ENCODE measurements at places on chromosomes 5 and 9.
A peak's percentile ranks its signal among the peaks of the same experiment; 100 is the strongest.

DNA sequence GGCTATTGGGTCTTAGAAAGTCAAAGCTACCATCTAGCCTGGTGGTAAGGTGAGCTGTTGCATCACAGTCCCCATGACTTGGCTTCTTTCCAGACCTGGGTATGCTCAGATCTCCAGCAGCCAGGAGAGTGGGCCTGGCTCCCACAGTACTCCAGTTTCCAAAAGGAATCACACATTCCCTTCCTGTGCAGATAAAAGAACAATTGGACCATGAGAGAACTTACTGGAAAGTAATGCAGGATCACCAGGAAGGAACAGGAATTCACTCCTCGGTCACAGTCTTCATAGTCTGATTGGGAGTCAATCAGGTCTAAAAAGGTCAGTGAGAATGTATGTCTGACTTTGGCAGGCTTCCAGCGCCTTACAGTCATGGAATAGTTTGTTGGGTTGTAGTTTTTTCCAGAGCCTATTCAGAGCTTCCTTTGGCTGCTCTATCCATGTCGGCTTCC is 47.8 kb upstream of the CD180 start:
- no peak for DNase-seq

- no peak for DNase-seq
These were observed 141.1 kb upstream of the TARS1 start for GRCh38 chr5:33299621-33300208.

- DNase-seq = no peak
These were observed 48.5 kb downstream of the MFAP3 start for GRCh38 chr5:154087260-154087659.

DNA sequence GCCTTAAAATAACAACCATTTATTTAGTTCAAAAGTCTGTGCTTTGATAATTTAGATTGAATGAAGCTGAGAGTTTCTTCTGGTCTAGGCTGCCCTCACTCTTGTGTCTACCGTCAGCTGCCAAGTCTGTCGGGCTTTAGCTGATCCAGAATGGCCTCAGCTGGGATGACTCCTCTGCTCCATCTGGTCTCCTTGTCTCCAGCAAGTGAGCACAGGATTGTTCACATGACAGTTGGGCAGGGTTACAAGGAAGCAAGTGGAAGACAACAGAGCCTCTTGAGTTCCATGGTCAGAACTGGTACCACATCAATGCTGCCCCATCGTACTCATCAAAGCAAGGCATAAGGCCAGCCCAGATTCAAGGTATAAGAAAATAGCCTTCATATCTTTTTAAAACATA is 9.0 kb downstream of the HTR1A start:
- DNase-seq = no peak

DNA sequence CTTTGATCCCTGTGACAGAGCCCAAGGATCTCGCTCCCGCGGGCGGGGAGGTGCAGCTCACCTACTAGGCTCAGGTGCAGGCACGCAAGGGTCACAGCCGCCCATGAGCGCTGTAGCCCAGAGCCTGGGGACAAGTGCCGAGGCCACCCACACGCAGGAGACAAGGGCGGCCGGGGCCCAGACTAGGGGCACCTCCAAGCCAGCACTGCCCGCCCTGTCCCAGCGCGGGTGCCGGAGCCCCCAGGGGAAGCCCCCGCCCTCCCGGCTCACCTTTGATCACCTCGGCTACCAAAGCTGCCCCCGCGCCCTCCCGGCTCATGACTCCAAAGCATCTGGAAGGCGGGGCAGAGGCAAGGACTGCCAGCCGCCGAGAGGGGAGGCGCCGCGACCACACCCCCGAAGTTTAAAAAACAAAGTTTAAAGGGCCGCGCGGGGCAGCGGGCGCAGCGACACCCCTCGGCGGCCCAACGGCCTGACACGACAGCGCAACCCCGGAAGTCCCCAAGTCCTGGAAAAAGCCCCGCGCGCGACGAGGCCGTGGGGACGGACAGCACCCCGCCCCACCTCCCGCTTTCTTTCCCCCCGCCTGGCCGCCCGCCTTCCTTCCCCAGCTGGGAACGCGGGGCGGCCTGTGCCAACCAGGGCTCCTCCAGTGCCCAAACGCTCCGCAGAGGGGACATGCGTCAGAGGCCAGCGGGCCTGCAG is 53.0 kb downstream of the CDC14B start:
- DNase-seq = peak; percentile 93

- peak; percentile 42 for DNase-seq
These were observed 293.3 kb downstream of the FANCC start for GRCh38 chr9:95024097-95024671.

DNA sequence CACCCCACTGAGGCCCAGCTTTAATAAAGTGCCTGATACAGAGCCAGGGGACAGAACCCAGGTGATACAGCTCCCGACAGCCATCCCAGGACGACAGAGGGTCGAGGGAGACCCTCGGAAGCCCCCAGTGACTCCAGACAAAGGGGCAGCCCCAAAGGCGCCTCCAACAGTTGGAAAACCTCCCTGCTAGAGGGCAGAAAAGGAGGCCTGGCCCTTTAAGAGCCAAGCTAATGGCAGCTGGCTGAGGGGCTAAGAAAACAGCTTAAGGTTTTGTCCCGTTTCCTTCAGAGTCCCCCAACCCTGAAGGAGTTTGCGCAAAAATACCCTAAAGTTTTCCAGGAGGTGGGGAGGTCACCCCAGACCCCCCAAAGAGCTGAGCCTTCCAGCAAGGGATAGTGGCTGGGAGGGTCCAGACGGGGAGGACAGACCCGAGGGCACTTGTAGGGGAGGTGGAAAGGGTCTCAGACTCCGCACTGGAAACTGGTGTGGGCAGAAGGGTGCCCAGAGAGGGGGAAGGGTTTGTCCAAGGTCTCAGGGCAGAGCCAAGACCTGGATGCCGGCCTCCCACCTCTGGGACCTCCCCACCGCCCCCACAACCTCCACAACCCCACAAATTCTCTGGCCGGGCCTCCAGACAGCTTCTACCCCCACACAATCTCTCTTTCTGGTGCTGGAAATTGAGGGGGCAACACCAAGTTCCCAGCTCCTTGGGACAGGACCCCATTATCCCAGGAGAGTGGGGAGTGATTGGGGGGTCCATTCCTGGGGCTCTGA is 8.2 kb upstream of the AK1 start:
- DNase-seq = no peak

- no peak for DNase-seq
These were observed 804.6 kb upstream of the DMAC1 start for GRCh38 chr9:8604201-8604600.

DNA sequence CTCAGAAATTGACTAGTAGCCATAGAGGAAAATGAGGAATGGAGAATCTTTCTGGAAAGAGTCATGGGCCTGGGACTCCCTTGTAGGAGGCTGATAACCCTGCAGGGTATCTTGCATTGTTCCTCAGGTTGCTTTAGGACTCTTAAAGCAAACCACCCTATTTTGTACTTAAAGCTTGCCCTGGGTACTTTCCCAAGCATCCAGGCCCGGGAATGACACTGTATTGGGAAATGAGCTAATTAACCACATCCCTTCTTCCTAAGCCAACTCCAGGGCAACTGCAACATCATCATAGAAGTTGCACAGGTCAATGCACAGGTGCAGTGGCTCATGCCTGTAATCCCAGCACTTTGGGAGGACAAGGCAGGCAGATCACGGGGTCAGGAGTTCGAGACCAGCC is 55.9 kb downstream of the UGCG start:
- no peak for DNase-seq

DNA sequence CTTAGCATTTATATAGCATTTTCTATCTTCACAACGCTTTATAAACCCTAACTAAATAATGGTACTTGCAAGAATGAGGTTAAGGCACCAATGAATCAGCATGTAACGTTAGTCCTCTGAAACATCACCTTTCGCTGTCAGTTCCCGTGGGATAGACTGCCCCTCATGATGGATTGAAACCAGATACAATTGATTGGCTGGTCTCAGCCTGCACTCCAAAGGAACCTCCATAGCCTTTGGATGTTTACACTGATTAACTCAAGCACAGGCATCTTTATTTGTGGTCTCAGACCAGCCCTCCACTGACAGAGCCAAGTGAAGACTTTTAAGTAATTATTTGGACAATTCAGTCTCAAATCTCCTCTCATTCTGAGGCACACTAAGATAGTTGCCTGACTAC is 1339.4 kb upstream of the WWC1 start:
- DNase-seq = no peak

DNA sequence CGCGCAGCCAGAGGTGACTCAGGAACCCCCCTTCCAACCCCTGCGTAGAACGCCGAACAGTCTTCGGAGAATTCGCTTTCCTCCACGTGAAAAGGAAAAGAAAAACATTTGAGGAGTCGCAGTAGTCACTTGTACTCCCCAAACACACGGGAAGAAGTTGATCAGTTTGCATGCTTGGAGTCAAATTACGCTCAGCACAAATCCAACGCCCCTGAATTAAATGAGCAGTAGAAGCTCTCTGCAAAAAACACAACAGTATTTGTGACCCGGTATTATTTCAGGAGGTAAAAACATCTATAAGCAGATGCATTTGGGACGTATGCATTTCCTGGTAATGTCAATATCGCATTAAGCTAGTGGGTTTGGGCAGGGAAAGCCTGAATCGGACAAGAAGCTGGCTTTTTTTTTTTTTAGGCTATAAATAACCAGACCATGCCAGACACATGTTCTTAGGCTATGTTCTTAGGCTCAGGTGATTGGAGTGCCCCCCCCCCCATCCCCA is 854 bp upstream of the ARL15 start:
- no peak for DNase-seq

DNA sequence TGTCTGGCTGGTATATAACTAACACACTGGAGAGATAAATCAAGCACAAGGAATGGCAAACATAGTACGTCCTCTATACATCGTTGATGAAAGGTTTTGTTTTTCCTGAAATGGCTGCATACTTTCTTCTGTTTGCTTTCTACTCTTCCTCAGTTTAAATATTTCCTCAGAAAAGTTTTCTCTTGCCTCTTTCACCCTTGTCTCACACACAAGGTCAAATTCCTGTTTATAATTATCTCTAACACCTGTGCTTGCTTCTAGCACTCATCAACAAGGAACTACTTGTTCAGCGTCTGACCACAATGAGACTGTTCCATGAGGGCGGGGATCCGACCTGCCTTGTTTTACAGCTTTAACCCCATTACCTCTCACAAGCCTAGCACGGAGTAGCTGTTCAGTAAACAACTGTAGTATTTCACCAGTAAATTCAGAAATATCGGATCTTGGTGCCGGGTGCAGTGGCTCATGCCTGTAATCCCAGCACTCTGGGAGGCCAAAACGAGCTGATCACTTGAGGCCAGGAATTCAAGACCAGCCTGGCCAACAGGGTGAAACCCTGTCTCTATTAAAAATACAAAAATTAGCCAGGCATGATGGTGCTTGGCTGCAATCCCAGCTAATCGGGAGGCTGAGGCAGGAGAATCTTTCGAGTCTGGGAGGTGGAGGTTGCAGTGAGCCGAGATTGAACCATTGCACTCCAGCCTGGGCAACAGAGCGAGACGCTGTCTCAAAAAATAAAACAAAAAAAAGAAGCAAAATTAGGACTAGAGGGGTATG is 37.0 kb downstream of the NR6A1 start:
- DNase-seq = no peak

DNA sequence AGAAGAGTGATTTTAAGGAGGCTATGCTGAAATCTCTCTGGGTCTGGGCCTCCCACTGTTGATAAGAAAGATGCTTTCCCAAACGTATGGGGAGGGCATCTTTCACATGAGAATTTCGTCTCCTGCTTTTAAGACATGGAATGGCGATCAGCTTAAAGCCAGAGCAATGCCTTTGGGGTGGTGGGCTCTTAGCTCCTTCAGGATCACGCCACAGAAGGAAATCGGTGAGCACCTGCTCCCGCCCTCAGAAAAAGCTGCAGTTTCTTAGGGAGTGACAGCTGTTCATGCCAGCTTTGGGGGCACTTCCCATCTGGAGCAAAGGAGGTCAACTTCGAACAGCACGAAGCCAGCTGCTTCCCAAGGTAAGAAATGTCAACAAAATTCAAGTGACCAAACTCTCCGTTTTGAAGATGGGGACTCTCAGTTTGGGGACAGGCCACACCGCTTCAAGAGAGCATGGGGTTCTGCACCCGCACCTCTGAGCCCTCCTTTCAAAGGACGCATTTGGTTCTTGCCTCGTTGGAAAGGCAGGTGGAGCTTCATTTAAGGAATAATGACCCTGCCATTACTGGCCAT is 39.0 kb downstream of the TRIP13 start:
- no peak for DNase-seq

DNA sequence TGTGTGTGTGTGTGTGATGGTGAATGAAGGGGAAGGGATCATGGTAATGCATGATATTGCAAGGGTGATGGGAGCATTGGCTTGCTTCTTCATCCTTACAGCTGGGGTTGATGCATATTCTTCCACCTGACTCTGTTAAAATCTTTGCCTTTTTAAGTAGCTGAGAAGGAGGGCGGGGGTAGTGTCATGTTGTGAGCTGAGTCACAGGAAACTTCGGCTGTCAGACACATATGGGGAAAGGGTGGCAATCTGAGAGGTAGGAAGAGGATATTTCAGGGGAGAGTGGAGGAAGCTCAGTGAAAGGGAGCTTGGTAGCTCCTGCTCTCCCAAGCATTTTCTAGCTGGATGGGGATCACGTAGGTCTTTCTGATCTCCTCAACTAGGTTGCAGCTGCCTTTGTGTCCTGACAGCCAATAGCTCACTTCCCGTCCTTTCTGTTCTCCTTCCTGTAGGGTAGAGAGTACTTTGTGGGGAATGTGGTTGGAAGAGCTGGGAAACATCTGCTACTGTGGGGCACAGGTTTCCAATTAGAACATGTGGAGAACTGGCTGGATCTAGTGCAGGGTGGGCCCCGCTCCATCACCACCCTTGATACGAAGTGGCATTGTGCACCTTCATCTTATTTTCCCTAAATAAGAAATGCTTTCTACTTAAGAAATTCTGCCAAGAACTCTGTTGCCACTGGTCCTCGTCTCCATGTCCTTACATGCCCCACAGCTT is 18.1 kb upstream of the CLK4 start:
- no peak for DNase-seq

GRCh38 chr9:127938298-127938690 is 640 bp upstream of the DPM2 start:
- DNase-seq = peak; percentile 37

GRCh38 chr9:14136047-14136635 is 177.8 kb downstream of the NFIB start:
- no peak for DNase-seq

DNA sequence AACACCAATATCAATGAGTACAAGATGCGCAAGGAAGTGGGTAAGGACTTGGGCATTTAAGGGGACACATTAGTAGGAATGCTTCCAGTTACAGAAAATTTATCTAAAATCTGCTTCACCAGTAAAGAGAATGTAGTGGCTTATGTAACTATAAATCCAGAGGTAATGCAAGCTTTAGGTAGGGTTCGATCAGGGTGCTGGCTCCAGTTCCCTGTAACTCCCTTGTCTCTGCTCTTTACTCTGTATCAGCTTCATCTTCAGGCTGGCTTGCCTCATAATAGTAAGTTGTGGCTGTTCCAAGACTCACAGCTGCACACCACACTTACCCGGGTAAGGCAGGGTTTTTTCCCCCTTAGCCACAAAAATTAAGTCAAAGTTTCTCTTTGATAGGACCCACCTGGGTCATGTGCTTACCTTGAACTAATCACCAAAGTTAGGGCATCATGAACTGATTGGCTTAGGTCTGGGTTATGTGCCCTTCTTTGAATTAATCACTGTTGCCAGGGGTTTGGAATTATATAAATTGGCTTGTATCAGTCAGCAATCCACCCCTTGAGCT is 35.5 kb downstream of the ARHGEF37 start:
- DNase-seq = no peak
